ENCODE measurements at places on chromosomes 4 and X.
A peak's percentile ranks its signal among the peaks of the same experiment; 100 is the strongest.

DNA sequence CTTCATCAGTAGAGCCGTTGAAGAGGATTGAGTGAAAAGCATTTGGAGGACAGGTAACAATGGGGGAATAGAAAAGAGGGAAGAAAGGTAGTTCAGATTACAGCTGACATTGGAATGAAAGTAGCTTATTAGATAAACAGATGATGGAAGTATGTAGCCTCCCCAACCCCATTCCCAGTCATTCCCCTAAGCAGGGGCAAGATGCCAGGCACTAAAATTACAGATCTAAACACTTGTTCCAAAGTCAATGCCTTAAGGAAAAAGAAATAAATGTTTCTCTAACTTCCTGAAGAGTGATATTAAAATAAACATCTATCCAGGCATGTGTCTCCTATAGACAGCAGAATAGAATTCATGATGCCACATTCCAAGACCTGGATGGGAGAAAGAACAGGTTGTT lies 350.8 kb downstream of the PDGFC start:
- no peak for DNase-seq

- peak; percentile 31 for DNase-seq
Observed at GRCh38 chr4:82761229-82761628, 37.4 kb downstream of the SCD5 start.

DNA sequence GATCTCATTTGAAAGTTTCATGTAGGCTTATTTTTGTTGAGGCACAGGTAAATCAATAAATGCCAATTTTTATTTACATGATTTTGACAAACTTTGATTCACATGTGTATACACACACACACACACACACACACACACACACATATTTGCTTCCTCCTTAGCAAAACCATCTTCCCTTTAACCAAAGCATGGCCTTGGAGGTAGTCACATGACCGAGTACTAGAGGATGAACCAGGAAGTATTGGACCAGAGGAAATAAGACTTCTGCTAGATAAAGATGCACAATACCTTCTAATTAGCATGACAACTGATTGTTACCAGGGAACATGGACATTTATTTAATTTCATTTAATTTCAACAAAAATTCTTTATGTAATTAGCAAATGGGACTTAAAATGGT lies 23.4 kb upstream of the CFAP299 start:
- DNase-seq = no peak

GRCh38 chr4:168063031-168063430 lies 29.3 kb upstream of the ANXA10 start:
- no peak for DNase-seq

GRCh38 chrX:46793386-46794143 lies 34.6 kb upstream of the SLC9A7 start:
- DNase-seq = no peak

DNA sequence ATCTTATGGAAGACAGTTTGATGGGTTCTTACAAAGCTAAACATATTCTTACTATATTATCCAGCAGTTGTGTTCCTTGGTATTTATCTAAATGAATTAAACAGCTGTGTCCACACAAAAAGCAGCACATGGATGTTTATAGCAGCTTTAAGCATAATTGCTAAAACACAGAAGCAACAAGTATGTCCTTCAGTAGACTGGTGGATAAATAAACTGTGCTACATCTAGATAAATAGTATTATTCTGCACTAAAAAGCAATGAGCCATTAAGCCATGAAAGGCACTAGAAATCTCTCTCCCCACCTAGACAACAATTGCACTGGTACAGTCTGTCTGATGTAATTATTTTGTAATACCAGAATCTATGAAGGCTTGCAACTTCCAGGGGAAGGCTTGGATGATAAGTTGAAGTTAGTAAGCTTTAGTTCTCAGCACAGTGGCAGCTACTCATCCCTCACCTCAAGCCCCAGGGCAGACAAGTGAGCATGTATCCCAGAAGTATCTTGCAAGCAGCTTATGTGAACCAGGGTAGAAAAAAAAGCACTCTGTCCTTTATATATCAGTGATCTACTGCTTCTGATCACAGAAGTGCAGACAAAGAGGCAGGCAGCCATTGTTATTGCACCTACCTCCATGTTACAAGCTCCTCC lies 36.9 kb downstream of the WDR17 start:
- DNase-seq = no peak

GRCh38 chrX:17750436-17750835 lies 13.1 kb downstream of the SCML1 start:
- DNase-seq = no peak

GRCh38 chr4:177356206-177356605 lies 46.5 kb downstream of the NEIL3 start:
- no peak for DNase-seq

- no peak for DNase-seq
Observed at GRCh38 chrX:37844622-37845021, 2.7 kb downstream of the DYNLT3 start.

GRCh38 chrX:132758759-132759158 lies 199.7 kb downstream of the HS6ST2 start:
- no peak for DNase-seq

- DNase-seq = no peak
Observed at GRCh38 chrX:95760356-95760755, 924.3 kb upstream of the DIAPH2 start.

DNA sequence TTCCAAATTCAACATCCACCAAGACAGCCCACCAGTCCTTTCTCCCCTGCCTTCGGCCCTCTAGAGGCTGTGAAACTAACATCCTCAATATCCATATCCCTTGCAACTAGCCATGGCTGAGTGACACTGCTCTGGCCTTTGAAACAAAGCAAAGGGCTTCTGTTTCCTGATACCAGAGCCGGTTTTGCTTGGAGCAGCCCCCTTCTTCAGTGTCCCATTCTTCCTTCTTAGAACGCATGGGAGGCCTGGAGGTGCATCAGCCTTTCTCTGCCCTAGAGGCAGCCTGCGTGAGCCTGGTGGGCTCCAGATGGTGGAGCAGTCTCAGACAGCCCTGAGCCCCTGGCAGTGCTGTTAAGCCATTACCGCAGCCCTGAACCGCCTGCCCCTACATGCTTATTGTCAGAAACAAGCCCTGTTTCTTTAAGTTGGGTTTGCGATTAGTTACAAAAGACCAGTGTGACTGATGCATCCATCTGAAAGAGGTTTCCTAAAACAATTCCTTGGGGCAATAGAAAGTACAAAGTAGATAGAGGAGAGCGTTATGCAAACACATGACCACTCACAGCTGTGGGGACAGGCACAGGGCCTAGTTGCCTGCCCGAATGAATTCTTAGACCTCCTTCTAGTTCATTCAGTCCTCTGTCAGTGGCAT lies 74.1 kb downstream of the EVC start:
- no peak for DNase-seq

- peak; percentile 67 for DNase-seq
Observed at GRCh38 chrX:49166914-49167739, 4.6 kb downstream of the MAGIX start.

DNA sequence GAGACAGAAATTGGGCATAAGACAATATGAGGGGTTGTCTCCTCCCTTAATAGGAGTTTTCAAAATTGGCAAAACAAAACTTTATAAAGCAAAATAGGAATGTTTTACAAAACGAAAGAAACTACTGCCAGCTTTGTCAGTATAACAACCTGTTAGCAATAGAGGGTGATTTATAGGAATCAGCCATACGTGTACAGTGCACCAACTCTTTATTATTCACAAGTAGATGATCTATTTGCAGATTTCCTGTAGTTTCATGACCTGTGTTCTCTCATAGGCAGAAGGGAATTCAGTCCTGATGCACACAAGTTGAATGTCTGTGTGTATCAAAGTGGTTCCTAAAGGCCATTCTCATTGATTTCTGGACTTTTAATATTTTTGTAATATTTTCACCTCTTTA lies 116.3 kb downstream of the MFAP3L start:
- no peak for DNase-seq

GRCh38 chrX:58025979-58026378 lies 115.7 kb upstream of the ZXDA start:
- peak; percentile 16 for DNase-seq

DNA sequence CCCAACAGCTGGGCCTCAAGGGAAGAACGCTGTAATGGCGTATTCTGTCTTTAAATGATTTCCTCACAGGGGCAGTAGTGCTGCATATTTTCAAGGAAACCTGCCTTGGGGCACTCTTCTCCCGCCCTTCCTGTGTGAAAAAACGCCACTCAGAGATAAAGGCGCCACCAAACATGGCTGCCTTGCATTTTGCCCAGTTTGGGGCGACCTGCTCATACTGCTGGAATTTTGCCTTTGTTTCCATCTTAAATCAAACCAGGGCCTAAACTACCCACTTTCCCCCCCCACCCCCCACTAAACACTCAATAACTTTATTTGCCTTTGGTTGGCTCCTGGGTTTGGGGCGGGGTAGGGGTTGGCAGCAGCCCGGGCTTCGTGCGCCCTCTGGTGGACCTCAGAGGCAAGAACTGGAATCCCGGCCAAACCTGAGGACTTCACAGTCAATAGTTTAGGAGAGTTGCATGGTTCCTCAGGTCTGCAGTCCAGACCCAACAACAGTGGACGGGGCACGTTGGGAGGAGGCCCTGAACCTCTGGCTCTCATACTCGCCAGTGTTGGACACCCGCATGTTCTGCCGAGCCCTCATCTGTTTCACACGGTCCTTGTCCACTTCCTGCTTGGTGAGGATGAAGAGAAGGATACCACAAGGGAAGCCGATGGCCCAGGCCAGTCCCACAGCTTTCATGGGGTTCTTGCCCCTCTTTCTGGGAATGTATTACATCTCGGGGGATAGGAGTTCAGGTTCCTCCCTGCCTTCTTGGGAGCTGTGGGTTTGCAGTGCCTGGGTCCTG lies 220.1 kb upstream of the STK26 start:
- DNase-seq = no peak

DNA sequence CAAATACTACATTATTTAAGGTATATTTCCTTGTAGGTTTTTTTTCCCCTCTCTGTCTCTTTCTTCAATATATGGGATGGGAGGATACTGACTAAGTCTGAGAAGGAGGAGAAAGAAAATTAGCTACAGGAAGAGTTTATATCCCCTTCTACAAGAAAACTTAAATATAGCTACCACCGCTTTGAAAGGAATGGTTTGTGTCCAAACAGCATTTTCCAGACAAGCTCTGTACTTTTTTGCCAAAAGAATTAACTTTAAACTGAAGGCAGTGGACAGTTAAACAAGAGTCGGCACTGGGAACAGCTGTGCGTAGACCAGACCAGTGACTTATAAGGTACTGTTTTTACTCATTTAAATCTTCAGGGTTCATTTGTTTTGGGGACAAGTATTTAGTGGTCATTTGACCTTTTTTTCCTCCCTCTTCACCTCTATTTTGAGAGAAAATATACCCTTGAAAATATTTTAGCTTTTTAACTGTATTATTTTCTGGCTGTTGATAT lies 303.7 kb downstream of the ARHGAP24 start:
- DNase-seq = peak; percentile 23

GRCh38 chrX:149898554-149898953 lies 17.6 kb downstream of the MAGEA8 start:
- no peak for DNase-seq

GRCh38 chrX:106894978-106895452 lies 8.1 kb downstream of the RIPPLY1 start:
- DNase-seq = peak; percentile 37

- no peak for DNase-seq
Observed at GRCh38 chrX:134020910-134021309, 35.5 kb upstream of the GPC3 start.

DNA sequence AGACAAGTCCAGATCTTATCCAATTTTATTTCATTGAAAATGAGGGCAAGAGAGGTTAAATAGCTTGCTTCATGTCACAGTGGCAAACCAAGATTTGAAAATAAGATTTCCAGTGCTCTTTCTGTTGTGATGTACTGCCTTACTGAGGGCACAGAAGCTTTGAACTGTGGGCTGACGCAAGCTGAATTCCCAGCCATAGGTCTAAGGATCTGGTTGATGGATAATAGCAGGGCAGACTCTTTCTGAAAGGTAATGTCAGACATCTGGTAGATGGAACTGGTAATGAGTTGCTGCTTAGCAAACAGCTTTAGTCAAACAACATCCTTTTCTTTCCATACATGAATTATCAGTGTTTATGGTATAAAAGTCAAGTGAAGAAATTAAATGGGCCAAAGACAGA lies 193.9 kb upstream of the RASGEF1B start:
- no peak for DNase-seq

GRCh38 chrX:103214870-103215424 lies at the start of gene BEX4:
Gene BEX4, plus strand, starts transcription at chrX:103215108. Its CDS starts 1,046 bp downstream, at chrX:103216154.
- peak; percentile 81 for DNase-seq

- DNase-seq = no peak
Observed at GRCh38 chr4:40292313-40292759, 42.8 kb upstream of the CHRNA9 start.

- no peak for DNase-seq
Observed at GRCh38 chr4:85571008-85571407, 96.1 kb downstream of the ARHGAP24 start.

- DNase-seq = peak; percentile 18
Observed at GRCh38 chr4:94559351-94559806, 107.6 kb downstream of the PDLIM5 start.

- DNase-seq = no peak
Observed at GRCh38 chr4:80187677-80188076, 9.6 kb upstream of the PRDM8 start.

GRCh38 chr4:13534344-13535063 lies 9.8 kb downstream of the NKX3-2 start:
- peak; percentile 7 for DNase-seq

DNA sequence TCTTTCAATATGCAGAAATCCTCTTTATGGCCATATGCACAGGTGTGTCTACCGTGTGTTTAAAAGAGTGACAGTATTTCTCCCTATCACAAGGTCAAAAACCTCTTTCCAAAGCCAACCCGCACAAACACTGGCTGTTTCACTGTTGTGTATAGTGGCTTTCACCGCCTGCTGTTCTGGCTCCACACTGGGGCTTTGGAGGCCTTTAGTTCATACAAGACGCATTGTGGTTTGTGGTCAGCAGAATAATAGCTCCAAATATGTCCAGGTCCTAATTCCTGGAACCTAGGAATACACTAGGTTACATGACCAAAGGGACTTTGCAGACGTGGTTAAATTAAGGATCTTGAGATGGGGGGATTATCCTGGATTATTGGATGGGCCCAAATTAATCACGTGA lies 40.7 kb upstream of the FAM9A start:
- DNase-seq = no peak
